ENCODE measurements at places on chromosomes 7 and 10.

- no peak for DNase-seq
Observed at GRCh38 chr7:142263598-142264380, 5.9 kb upstream of the PRSS58 start.

DNA sequence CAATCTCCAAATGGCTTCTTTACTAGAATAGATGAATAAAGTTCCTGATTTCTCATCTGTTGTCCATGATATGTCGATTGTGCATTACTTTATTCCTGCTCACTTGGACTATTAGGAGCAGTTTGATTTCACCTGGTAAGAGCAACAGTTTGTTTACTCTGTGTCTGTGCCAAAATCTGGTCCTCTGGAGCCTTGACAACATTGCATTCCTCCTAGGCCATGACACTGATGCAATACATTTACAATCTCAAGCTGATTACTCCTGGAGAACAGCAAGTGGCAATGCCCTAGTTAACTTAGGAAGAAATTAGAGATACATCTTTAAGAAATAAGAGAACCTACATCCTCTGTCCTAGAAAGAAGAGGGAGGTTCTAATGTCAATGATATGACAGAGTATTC lies 71.8 kb downstream of the SGCE start:
- DNase-seq, result no peak

GRCh38 chr7:4054158-4054557 lies 627.9 kb upstream of the FOXK1 start:
- DNase-seq, result no peak

GRCh38 chr10:29472301-29473086 lies 162.3 kb downstream of the SVIL start:
- no peak for DNase-seq

DNA sequence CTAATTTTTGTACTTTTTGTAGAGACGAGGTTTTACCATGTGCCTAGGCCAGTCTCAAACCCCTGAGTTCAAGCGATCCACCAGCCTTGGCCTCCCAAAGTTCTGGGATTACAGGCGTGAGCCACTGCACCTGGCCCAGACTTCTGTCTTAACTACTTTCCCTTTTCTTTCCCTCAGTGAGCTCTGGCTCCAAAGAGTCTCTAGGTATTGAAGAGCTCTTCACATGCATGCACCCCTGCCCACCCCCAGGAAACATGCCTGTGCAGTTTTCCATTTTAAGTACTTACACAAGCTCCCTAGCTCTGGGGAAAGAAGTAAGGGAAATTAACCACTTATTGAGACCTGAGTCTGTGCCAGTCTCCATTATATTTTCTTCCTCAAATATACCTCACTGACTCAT lies 2.0 kb downstream of the MYOZ1 start:
- no peak for DNase-seq

- DNase-seq, result no peak
Observed at GRCh38 chr10:112955582-112956421, 5.8 kb downstream of the TCF7L2 start.

DNA sequence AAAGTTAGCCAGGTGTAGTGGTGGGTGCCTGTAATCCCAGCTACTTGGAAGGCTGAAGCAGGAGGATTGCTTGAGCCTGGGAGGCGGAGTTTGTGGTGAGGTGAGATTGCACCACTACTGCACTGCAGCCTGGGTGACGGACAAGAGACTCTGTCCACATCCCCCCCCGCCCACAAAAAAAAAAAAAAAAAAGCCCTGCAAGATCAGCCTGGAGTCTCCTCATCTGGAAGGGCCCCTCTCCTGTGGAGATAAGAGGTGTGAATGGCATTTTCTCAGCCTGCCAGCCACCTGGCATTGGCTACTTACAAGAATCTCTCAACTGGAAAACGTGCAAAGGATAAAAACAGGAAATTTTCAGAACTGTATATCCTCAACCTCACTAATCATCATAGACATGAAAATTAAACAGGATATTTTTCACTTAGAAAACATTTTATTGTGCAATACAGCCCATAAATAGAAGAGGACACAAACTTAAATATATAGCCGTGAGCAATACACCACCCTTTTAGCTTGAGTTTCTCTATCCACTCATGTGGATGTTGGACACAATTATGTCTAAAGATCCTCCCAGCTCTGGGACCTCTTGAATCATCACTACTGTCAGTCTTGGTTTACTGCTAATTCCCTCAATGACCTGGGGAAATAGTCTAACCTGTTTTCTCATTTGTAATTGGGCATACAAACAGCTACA lies 11.3 kb upstream of the TSPAN15 start:
- DNase-seq, result no peak

- DNase-seq, result no peak
Observed at GRCh38 chr7:30683816-30684215, 1.6 kb upstream of the CRHR2 start.

GRCh38 chr10:116973371-116973905 lies 31.5 kb downstream of the SHTN1 start:
- no peak for DNase-seq

DNA sequence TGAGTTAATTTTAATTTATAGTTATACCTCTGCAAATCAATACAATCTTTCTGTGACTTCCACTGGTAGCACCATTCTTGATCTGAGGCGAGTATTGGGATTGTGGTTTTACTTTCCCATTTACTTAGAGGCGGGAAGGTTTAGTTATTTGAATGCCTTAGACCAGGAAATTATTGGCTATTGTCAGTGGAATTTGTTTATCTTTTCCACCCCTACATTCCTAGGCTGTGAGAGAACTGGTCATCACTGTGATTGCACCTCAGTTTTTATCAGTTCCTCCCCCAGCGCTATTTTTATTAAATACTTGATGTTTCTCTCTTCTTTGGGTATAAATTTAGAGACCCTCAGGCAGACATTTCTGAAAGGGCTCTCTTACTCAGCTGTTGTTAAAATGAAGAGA lies 29.9 kb downstream of the CDK14 start:
- no peak for DNase-seq

DNA sequence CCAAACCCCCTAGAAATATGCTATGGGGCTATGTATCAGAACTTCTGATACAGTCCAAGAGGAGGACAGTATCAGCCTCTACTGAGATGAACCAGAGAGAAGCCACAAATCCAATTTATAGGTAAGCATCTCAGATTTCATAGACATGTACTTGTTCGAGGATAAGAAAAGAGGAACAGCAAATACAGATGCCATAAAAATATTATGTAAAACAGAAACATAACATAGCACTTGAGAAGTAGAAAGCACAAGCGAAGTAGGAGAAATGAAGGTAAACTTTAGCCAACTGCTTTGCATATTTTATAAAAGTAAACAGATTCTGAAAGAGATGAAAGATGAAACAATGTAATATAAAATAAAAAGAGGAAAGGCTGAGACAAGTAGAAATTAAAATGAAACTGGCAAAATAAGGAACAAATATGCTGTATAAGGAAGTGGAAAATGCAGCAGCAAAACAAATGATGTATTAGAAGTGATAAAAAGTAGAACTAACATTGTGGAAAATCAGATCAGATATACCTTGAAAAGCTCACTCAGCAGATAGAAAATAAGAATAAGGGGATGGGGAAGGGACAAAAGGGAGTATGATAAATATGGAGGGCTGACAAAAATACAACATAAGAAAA lies 135.1 kb downstream of the SKAP2 start:
- no peak for DNase-seq

GRCh38 chr10:2020836-2021235 lies 283.5 kb upstream of the ADARB2 start:
- DNase-seq, result no peak

GRCh38 chr7:5428478-5429252 lies 5.0 kb upstream of the TNRC18 start:
- DNase-seq, result no peak

DNA sequence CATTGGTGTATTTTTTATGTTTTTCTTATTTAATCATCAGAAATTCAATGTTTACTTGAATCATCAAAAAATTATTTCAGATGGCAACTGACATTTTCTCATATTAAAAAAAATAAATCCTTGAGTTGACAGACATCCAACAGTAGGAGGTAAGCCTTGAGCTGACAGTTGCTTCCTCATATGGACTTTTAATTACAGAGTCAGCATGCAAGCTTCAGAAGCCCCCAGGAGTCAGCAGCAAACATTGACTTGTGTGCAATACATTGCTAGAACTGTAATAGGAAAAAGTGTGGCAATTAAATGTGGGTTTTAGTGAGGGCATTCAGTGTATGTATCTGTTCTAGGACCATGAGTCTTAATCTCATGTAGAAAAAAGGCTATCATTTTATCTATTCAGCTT lies 62.4 kb upstream of the TAS2R16 start:
- no peak for DNase-seq

- DNase-seq, result no peak
Observed at GRCh38 chr10:77501846-77502261, 135.8 kb downstream of the KCNMA1 start.

- DNase-seq, result no peak
Observed at GRCh38 chr10:96402417-96403305, 43.9 kb upstream of the OPALIN start.

GRCh38 chr7:50588937-50589336 lies 23.7 kb upstream of the DDC start:
- DNase-seq, result no peak

- no peak for DNase-seq
Observed at GRCh38 chr7:130087364-130087763, 17.0 kb downstream of the KLHDC10 start.

DNA sequence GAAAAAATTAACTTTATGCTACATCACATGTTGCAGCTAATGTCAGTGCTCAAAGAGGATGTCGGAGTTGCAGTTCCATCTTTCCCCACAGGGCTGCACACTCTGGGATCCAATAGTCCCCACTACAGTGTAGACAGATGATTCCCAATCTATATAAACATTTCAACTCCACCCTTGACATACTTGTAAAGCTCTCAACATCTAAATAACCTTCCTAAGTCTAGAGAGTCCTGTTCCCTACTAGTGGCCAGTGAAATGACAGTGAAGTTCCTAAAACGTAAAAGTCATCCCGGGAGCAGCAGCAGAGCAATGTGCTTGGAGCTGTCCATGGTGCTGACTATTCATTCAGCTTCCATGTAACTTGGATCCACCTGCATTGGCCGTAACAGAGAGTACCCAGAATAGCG lies 145.1 kb downstream of the GRM8 start:
- peak; percentile 58 for DNase-seq

- no peak for DNase-seq
Observed at GRCh38 chr10:89954061-89954460, 252.7 kb downstream of the KIF20B start.

- no peak for DNase-seq
Observed at GRCh38 chr10:34941471-34942357, 126.6 kb upstream of the PARD3 start.

- DNase-seq, result no peak
Observed at GRCh38 chr7:73602721-73603651, 21.3 kb downstream of the MLXIPL start.

DNA sequence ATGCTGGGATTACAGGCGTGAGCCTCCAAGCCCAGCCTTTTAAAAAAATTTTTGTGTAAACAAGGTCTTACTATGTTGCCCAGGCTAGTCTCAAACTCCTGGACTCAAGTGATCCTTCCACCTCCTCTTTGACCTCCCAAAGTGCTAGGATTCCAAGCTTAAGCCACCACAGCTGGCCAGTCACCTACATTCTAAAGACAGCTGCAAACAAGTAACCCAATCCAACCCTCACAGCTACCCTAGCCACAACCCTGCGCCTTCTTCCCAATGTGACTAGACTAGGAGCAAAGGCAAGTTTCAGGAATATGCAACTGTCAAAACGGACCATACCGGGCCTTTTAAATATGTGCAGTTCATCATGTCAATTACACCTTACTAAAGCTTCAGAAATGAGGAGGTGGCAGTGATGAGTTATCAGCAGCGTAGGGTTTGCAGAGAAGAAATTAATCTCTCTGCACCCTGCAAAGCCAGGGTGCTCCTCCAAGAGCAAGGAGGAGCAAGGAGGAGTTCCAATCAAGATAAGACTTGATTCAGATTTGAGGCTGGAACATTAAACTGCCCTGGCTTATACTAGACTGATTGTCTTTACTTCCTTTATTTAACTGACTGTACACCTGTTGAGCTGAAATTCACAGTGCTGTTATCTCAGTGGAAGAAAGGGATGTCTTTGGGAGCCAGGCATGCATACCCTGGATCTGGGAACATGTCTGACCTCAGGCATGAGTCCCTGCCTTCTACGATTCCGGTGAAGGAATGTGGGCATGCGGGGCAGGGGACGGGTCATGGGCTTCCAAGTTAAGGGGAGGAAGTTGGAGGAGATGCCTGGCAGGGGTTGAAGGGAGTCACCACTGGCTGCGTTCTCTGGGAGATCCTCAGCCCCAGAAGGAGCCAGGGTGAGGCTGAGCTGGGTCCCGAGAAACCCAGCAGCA lies 15.5 kb upstream of the TMEM120A start:
- no peak for DNase-seq

DNA sequence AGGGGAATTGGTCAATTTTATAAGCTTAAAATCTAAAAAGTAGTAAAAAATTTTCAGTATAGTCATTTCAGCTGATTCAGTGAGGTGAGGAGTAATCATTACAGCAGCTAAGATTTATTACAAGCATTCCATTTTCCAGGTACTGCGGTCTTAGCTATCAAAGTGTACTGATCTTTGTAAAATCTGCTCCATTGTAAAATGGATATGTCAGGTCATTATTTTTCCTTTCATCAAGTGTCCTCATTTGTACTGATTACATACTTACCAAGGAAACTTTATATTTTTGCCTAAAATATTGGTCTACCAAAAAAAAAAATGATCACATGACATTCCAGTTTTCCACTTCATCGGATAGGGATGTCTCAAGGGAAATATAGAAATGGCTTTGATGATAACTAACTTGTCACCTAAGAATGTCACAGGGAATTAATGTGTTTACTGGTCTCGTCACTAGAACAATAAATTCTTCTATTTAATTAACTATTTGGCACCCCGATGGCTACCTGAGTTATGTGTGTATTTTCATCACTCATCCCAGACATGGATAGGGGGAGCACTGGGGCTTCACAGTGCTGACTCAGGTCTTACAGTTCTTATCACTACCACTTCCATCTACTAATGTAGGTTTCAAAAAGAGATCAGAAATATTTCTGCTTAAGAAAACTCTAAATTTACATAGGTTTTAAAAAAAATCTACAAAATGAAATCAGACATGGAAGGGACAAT lies 948.4 kb downstream of the PCDH15 start:
- DNase-seq, result no peak

- no peak for DNase-seq
Observed at GRCh38 chr10:125127986-125128385, 32.4 kb downstream of the CTBP2 start.
